Smooth muscle cell of the umbilical artery (primary cell): ENCODE measurements at places on chromosomes 1 and 21. TPM values are rescaled to one million over a fixed set of nuclear protein-coding genes. Genes with fewer than 3 reads are reported as not detected.

The CFHR5 gene
- total RNA-seq = not detected in 2 replicates

The MATN1 gene
- under 0.01 and 0.18 TPM in 2 replicates for total RNA-seq

The ITLN2 gene
- total RNA-seq = not detected in 2 replicates

The TEKT2 gene
- total RNA-seq = not detected in 2 replicates

The NFASC gene
- total RNA-seq = 10.1 and 35.9 TPM in 2 replicates
